ENCODE measurements at places on chromosomes 13 and 19.

GRCh38 chr13:37429976-37430375 is 168.6 kb downstream of the POSTN start:
- no peak for DNase-seq

GRCh38 chr19:12295191-12295590 is 508 bp upstream of the ZNF44 start:
- DNase-seq, result no peak

DNA sequence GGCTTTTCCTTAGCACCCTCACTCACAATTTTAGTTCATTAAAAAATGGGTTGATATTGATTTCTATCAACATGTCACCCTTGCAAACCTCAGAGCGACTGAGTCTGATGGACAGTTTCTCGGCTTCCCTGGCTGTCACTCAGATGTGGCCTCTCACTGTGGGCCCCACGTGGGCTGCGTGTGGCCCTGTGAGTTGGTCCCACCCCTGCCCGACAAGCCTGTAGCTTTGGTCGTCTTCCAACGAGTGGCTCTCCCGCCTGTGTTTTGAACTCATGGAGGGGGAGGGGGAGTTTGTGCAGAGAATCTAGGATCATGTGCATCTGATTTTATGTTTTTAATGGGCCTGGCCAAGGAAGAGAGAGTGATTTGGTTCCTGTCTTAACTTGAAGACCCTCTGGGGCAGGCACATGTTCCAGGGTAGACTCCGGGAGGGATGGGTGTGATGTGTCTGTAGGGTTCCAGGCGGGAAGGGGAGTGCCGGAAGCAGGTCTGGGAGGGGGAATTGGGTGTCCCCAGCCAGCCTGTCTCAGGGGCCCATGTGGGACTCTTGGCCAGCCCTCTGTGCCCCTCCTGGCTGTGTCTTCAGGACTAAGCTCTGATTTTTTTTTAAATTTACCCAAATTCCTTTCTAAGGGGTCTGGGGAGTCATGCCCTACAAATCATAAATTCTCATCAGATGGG is 18.9 kb downstream of the ATP11A start:
- no peak for DNase-seq

DNA sequence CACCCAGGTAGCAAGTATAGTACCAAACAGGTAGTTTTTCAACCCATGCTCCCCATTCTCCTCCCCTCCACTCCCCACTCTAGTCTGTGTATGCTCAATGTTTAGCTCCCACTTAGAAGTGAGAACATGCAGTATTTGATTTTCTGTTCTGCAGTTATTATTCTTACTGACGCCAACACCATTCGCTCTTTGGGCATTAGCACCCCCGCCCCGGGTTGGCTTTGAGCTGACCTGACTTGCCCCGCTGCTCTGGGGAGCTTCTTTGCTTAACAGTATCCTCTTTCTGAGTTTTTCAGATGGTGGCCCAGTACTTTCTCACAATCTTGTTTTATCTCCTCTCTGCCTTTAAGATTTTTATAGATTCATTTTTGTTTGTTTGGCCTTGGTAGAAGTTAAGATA is 138.7 kb downstream of the CRYL1 start:
- DNase-seq, result no peak
